Right atrium auricular region (tissue), 2 donors: ENCODE measurements at places on chromosomes 3 and 15. TPM values are rescaled to one million over a fixed set of nuclear protein-coding genes. Genes with fewer than 3 reads are reported as not detected.

DNA sequence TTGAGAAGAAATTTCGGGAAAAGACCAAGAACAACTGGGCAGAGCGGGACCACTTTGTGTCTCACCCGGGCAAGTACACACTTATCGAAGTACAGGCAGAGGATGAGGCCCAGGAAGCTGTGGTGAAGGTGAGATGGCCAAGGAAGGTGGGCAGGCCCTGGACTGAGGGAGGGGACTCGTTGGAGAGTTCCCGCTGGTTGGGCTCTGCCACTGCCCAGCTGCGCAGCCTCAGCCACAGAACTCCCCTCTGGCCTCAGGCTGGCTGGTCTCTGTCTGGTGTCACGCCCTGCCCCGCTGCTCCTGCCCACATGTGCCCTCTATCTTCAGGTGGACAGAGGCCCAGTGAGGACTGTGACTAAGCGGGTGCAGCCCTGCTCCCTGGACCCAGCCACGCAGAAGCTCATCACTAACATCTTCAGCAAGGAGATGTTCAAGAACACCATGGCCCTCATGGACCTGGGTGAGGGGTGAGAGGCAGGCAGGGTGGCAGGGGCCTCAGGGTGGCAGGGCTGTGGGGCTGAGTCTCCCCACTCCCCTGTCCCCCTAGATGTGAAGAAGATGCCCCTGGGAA, 2.4 kb downstream of the PARP3 start:
- no peaks in the 10 kb centered on the region for H3K27me3 ChIP-seq
- DNase-seq: no peak
- H3K4me1 ChIP-seq: peaks cover 32% of the 10 kb centered on the region
- no peak overlapping the region for H3K27ac ChIP-seq

GRCh38 chr15:29890336-29891095, 68.2 kb upstream of the TJP1 start:
- no peak for DNase-seq
- H3K4me3 ChIP-seq: no peak overlapping the region
- H3K27ac ChIP-seq: no peak overlapping the region
- H3K27me3 ChIP-seq: no peaks in the 10 kb centered on the region
- H3K4me1 ChIP-seq: peaks cover 18% of the 10 kb centered on the region

- no peaks in the 10 kb centered on the region for H3K36me3 ChIP-seq
- H3K4me1 ChIP-seq: no peaks in the 10 kb centered on the region
- no peak overlapping the region for H3K27ac ChIP-seq
- DNase-seq: no peak
- H3K4me3 ChIP-seq: no peak overlapping the region
Measured at GRCh38 chr15:95492388-95493070, 838.0 kb upstream of the NR2F2 start.

DNA sequence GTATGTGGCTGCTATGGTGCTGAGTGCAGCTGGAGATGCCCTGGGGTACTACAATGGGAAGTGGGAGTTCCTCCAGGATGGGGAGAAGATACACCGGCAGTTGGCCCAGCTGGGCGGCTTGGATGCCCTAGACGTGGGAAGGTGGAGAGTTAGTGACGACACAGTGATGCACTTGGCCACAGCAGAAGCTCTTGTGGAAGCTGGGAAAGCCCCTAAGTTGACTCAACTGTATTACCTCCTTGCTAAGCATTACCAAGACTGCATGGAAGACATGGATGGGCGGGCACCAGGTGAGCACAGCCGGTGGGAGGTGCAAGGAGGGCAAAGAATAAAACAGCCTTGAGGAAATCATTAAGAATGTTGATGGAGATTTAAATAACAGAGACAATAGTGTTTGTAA, 2.9 kb downstream of the ADPRH start:
- no peak for DNase-seq
- peaks cover 18% of the 10 kb centered on the region for H3K4me1 ChIP-seq
- H3K4me3 ChIP-seq: no peak overlapping the region
- peaks cover 3% of the 10 kb centered on the region for H3K36me3 ChIP-seq
- no peak overlapping the region for H3K27ac ChIP-seq

DNA sequence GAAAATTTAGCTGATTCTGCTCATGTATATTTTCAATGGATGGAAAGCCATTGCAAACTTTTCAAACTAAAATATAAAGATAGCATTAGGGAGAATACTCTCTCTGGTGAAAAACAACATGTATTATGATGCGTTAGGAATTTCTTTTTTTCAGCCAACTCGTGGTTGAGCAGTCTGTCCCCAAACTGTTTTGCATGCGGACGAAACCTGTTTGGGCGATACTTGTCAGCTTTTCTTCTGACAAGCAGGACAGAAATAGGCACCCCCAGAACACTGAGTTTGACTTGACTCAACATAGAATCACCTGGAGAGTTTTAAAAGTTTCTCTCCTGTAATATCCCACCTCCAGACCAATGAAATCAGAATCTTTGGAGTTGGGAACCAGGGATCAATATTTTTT, 417.5 kb upstream of the TPRG1 start:
- no peaks in the 10 kb centered on the region for H3K27me3 ChIP-seq
- H3K4me1 ChIP-seq: no peaks in the 10 kb centered on the region
- H3K4me3 ChIP-seq: no peak overlapping the region
- no peak for DNase-seq

GRCh38 chr3:192171213-192171612, 556.1 kb downstream of the FGF12 start:
- DNase-seq: no peak
- H3K4me1 ChIP-seq: no peaks in the 10 kb centered on the region
- peaks cover 7% of the 10 kb centered on the region for H3K36me3 ChIP-seq
- no peak overlapping the region for H3K27ac ChIP-seq
- no peak overlapping the region for H3K4me3 ChIP-seq

- no peaks in the 10 kb centered on the region for H3K36me3 ChIP-seq
- H3K4me1 ChIP-seq: peaks cover 29% of the 10 kb centered on the region
- H3K4me3 ChIP-seq: peak overlapping the region; percentile 35
- no peak for DNase-seq
- H3K27ac ChIP-seq: no peak overlapping the region
Measured at GRCh38 chr3:27713078-27713423, 9.1 kb downstream of the EOMES start.

- H3K4me1 ChIP-seq: no peaks in the 10 kb centered on the region
- peak overlapping the region; percentile 96 for H3K27ac ChIP-seq
- no peak for DNase-seq
Measured at GRCh38 chr15:78265752-78266224, 1.4 kb downstream of the DNAJA4 start.

- DNase-seq: no peak
- no peaks in the 10 kb centered on the region for H3K27me3 ChIP-seq
- H3K36me3 ChIP-seq: no peaks in the 10 kb centered on the region
- no peak overlapping the region for H3K27ac ChIP-seq
- no peak overlapping the region for H3K4me3 ChIP-seq
Measured at GRCh38 chr3:108983051-108983450, 29.4 kb upstream of the GUCA1C start.

- H3K4me1 ChIP-seq: no peaks in the 10 kb centered on the region
- no peak overlapping the region for H3K27ac ChIP-seq
- H3K27me3 ChIP-seq: no peaks in the 10 kb centered on the region
- H3K36me3 ChIP-seq: no peaks in the 10 kb centered on the region
- DNase-seq: no peak
- no peak overlapping the region for H3K4me3 ChIP-seq
Measured at GRCh38 chr3:196124608-196125007, 42.7 kb upstream of the TFRC start.

DNA sequence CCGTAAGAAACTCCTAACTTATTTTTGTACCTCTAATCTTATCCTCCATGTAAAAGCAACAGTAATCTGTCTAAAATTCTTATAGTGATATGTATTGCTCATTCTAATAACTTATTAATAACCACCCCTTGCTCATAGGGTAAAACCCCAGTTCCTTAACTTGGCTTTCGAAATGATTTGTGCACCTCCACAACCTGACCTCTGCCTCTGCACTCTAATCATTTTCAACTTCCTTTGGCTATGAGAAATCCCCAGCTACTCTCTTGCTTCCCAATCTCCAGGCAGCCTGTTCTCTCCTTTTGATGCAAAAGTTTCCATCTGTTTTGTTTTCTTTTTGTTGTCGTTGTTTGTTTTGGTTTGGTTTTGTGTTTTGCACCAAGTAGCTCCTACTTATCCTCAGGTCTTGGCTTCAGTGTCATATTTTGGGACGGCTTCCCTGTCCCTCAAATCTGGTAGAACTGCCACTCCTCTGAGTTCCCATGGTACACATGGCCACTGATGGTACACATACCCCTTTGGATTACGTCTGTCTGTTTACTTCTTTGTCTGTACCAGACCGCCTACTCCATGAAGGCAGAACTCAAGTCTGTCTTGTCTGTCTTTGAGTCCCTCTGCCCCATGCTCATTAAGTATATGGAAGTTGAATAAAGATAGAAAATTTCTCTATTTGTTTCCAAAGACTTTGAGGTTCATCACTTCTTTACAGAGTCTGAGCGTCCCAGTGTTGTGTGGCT, 105.6 kb upstream of the TGFBR2 start:
- peaks cover 29% of the 10 kb centered on the region for H3K4me1 ChIP-seq
- no peak overlapping the region for H3K4me3 ChIP-seq
- DNase-seq: no peak
- H3K27me3 ChIP-seq: no peaks in the 10 kb centered on the region

- no peak overlapping the region for H3K27ac ChIP-seq
- H3K27me3 ChIP-seq: no peaks in the 10 kb centered on the region
- peak overlapping the region; percentile 7 for H3K4me3 ChIP-seq
- H3K4me1 ChIP-seq: no peaks in the 10 kb centered on the region
Measured at GRCh38 chr3:191263365-191263764, 64.3 kb downstream of the OSTN start.

DNA sequence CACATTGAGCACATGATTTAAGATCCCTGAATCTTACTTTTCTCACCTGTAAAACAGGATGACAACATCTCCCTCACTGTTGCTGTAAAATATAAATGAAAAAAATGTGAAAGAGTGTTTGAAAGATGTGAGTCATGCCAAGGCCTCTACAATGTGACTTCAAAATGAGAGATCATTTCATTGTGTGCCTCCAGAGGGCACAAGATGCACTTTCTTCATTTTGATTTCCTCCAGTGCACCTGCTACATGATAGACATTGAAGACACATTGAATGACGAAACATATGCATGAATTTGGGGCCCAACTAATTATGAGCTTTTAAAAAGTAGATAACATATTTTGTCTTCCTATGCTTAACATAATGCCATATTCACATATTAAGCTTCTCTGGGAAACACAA, 170.3 kb downstream of the MOBP start:
- no peak overlapping the region for H3K4me3 ChIP-seq
- no peak overlapping the region for H3K27ac ChIP-seq
- no peaks in the 10 kb centered on the region for H3K27me3 ChIP-seq
- H3K36me3 ChIP-seq: no peaks in the 10 kb centered on the region
- no peak for DNase-seq

GRCh38 chr15:77039848-77040247, 31.1 kb downstream of the TSPAN3 start:
- H3K4me3 ChIP-seq: no peak overlapping the region
- no peak for DNase-seq
- no peaks in the 10 kb centered on the region for H3K27me3 ChIP-seq

DNA sequence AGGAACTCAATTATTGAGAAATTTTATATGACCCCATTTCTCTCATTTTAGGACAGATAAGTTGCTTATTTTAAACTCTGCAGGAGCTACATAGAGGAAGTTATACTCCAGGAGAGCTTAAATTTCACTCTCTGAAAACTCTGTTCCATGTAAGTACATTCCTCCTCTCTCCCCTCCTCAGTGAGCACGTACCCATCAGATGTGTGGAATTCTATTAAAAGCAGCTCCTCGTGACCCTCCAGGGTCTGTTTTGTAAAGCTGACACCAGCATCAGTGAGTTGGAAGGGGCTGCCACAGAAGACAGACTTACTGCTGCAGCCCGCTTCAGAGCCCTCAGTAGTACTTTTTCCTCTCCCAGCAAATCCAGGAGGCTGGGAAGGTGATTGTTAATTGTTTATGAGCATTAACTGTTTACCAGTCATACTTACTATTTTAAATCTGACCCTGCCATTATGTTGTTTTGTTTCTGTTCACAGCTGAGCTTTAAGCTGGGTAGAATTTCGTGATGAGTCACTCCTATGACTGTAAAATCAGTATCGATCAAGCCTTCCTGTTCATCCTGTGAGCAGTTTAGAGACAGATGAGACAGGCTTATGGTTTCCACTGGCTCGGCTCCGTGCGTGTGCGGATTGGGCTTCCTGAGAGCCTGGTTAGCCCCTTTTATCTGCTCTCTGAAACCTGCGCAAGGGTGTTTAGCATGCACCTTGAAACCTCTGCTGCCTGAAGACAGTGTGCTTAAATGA, 20.4 kb downstream of the IGF1R start:
- H3K27ac ChIP-seq: peak overlapping the region; percentile 72
- H3K4me1 ChIP-seq: peaks cover 66% of the 10 kb centered on the region

GRCh38 chr15:66598095-66598815, 32.5 kb upstream of the LCTL start:
- DNase-seq: no peak
- no peak overlapping the region for H3K4me3 ChIP-seq
- no peak overlapping the region for H3K27ac ChIP-seq

- no peak for DNase-seq
- H3K27me3 ChIP-seq: no peaks in the 10 kb centered on the region
- peaks cover 35% of the 10 kb centered on the region for H3K4me1 ChIP-seq
- H3K27ac ChIP-seq: no peak overlapping the region
Measured at GRCh38 chr3:108060331-108060730, 30.5 kb downstream of the CD47 start.

DNA sequence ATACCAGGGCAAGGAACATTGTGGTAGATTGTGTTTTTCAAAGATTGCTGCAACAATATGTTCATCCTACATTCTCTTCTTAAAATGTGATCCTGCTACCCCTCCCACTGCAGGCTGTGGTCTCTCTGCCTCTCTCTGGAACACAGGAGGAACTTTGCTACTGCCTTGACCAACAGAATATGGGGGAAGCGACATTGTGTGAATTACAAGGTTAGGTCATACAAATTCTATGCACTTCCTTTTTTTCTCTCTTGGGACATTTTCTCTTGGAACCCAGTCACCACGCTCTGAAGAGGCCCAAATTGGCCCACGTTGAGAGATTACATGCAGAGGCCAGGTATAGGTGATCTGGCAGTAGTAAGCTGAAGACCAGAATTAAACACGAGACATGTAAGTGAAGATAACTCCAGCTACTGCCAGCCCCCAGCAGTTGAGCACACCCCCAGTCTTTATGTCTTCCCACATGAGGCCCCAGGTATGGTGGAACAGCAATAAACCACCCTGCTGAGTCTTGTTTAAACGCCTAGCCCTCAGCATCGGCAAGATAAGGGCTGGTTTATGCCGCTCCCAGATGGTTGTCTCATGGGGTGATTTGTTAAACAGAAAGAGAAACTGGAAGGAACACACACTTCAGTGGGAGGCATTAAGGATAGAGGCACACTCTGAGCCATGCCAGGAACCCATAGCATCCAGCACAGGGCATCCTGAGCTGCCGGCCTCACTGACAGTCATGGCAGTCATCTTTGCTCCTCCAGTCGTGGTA, 59.9 kb downstream of the FAM43A start:
- H3K4me1 ChIP-seq: no peaks in the 10 kb centered on the region
- H3K36me3 ChIP-seq: no peaks in the 10 kb centered on the region
- H3K27ac ChIP-seq: no peak overlapping the region
- no peaks in the 10 kb centered on the region for H3K27me3 ChIP-seq
- DNase-seq: no peak
- no peak overlapping the region for H3K4me3 ChIP-seq

Gene PRSS50
- total RNA-seq: 0.12 TPM

Gene ULK3
- total RNA-seq: 42.9 TPM

Gene SPRED1
- 10.9 TPM for total RNA-seq

Gene EIF4E3
- 23.3 TPM for total RNA-seq

Gene TNFSF10
- 12.6 TPM for total RNA-seq

Gene CCDC174
- total RNA-seq: 9.4 TPM

Gene HESX1
- 0.75 TPM for total RNA-seq

Gene CA12
- 1.3 TPM for total RNA-seq

Gene SHC4
- total RNA-seq: 4.9 TPM

Gene LRTM1
- total RNA-seq: not detected

Gene CRYBG3
- 17.6 TPM for total RNA-seq
